ENCODE measurements at places on chromosomes 5 and 9.

DNA sequence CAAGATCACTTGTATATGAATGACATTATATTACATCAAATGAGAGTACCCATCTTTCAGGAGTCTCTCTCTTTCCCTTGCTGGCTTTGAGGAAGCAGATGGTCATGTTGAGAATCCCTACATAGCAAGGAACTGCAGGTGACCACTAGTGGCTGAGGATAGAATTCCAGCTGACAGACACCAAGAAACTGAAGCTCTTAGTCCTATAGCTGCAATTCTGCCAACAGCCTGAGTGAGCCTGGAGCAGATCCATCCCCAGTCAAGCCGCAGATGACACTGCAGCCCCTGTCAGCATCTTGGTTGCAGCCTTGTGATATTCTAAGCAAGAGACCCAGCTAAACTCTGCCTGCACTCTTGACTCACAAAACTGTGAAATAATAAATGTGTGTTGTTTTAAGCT lies 531.5 kb downstream of the CSNK1G3 start:
- no peak for DNase-seq

GRCh38 chr5:58505502-58505901 lies 14.3 kb downstream of the GAPT start:
- DNase-seq: no peak

- DNase-seq: no peak
Measured at GRCh38 chr5:10756549-10756948, 4.5 kb downstream of the DAP start.

- no peak for DNase-seq
Measured at GRCh38 chr5:87850843-87851242, 417.8 kb downstream of the TMEM161B start.

GRCh38 chr5:68408345-68408871 lies 192.9 kb downstream of the PIK3R1 start:
- DNase-seq: no peak

DNA sequence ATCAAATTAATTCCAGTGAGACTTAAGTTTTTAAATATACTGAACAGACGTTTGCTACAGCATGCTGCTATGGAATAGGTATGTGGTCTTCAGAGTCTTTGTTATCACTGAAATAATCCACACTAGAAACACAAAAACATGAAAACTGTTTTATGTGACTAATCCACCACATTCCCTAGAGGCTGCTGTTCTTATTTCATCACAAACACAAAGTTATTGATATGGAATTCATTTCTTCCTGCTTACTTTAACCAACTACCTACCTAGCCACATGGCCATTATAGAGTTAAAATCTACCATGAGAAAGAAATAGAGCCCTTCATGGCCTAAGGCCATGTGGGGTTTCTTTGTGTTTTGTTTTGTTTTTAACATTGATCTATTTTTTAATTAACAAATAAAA lies 232.3 kb upstream of the PTGER4 start:
- DNase-seq: no peak

DNA sequence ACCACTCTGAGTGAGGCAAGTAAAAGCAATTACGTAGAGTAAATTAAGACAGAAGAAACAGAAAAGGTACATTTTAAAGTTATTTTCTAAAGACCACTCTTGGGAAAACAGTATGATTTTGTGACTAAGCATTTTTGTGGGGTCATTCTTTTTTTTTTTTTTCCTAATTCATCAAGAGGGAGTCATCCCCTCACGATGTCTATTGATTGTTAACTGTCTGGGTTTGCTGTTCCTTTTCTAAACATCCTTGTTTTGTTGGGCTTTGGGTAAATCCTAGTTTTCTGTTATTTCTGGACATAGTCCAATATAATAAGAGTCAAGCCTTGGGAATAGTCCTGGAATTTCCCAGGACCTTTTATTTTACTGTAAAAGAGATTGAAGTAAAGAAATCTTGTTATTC lies 63.8 kb downstream of the ANKRD55 start:
- no peak for DNase-seq

GRCh38 chr9:129210125-129210524 lies 32.1 kb upstream of the IER5L start:
- DNase-seq: no peak

- DNase-seq: no peak
Measured at GRCh38 chr5:520196-520849, 3.9 kb downstream of the SLC9A3 start.

DNA sequence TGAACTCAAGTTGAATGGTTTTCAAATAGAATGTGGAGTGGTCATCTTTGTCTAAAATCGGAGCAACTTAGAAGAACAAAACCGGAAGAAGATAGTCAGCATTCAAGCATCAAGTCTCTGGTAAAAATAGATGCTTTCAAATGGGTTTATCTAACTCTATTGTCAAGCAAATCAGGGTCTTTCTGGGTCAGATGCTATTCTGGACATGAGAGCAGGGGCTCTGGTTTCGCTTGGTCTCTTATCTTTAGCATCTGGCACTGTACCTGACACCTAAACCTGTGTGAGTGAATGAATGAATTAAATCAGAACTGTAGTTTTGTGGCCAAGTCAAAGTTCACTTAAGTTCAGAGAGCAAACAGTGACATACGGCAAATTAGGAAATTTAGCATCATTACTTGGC lies 173.5 kb downstream of the SLIT3 start:
- no peak for DNase-seq

GRCh38 chr9:87950296-87950695 lies 24.0 kb downstream of the CDK20 start:
- DNase-seq: no peak

- no peak for DNase-seq
Measured at GRCh38 chr9:111016426-111017045, 21.7 kb downstream of the LPAR1 start.

DNA sequence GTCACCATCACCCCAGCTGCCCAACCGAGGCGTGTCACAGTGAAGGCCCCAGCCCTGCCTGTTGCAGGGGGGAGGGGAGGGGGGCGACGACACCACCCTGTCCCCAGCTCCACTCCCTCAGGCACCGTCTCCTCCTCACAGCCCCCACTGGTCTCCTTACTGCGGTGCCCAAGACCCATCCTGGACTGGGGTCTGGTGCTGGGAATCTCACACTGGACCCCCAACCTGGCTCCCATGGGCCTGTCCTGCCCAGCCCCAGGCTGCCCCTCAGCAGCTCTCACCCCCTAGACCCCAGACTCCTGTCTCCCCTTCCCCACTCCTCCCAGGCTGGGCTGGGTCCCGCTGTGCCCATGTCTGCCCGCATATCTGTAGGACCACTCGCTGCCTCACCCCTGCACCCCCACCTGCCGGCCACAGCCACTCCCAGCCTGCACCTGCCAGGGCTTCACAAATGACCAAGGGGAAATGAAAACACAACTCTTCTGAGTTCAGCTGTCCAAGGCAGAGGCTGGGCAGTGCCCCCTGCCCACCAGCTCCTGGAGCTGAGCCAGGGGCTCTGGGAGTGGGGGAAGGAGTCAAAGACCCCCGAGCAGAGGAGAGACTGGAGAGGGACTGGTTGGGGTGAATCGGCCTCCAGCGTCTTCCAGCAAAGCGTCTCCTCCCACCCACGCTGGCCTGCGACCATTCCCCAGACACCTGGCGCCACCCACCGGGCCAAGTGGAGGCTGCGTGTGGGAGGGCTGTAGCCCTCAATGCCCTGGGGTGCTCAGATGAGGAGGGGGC lies 32.6 kb upstream of the EGFL7 start:
- DNase-seq: peak; percentile 80
